ENCODE measurements at places on chromosomes 1 and 21.
A peak's percentile ranks its signal among the peaks of the same experiment; 100 is the strongest.

- DNase-seq, result no peak
These were observed 3.0 kb downstream of the RWDD3 start for GRCh38 chr1:95236784-95237575.

- DNase-seq, result no peak
These were observed 10.4 kb upstream of the FMO2 start for GRCh38 chr1:171174560-171175294.

GRCh38 chr1:73674945-73675561 is 522.9 kb downstream of the LRRIQ3 start:
- no peak for DNase-seq

DNA sequence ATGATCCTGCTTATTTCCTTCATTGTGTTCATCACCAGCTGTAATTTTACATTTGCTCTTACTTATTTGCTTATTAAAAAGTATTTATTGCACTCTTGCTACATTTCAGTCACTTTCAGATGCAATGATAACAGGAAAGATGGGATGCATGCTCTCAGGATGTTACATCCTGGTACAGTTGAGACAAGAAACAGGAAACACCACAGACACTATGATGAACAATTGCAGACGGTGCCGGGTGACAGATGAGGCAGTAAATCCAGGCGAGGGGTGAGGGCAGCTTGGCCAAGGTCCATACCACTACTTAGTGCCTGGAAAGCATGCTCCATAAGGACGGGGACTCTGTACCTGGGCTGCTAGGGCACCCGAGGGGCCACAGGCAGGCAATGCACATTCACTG is 156.6 kb upstream of the RAB4A start:
- no peak for DNase-seq

DNA sequence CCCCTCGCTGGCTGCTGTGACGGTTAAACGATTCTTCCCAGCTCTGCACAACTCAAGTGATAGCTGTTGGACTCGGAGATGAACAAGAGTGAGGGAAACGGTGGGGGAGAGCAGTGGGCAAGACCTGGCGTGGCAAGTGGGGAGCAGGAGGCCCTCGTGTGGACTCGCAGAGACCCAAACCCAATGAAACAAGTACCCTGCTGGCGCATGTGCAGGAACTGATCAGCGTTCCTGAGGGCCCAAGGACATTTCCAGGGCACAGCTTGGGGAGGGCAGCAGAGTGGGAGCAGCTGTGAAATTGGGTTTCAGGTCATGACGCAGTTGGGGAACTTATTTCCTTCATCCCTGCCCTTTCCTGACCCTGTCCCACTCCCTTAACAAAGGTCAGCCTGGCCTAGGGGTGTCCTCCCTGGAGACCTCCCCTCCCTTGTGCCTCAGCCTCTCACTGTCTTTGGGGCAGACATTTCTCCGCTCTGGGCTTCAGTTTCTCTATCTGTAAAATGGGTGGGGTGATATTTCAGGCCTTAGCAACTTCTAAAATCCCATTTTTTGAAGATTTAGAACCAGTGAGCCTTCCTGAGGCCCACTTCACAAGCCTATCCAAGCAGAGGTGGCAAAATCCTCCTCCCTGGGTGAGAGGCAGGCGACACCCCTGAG is 27.9 kb upstream of the ECE1 start:
- no peak for DNase-seq

GRCh38 chr1:182662121-182662890 is 22.1 kb downstream of the RGS8 start:
- DNase-seq, result no peak

DNA sequence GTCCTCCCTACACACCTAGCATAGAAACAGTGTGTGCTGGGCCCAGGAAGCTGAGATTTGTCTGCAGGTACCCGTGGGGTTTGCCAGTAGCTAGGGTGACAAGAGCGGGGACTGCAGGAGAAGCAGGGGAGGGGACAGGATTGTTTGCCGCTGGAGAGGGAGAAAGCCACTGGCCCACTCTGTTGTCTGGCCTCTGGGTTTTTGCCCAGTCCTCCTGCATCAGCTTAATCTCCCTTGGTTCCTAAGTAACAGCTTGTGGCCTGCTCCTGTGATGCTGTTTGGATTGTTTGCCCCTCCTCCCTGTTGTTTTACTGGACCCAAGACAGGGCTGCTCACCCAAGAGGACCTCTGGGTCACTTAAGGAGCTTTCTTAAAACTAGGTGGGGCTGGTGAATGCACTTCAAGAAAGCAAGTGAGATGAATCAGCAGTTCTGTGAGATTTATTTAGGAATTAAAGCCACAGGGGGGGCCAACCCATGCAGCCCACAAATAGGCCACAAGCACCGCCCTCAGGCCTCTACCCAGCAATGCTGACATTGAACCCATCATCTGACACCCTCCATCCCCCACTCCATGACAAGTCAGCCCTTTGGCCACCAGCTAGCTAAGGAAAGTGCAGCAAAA is 142.8 kb downstream of the ZZZ3 start:
- no peak for DNase-seq

- no peak for DNase-seq
These were observed 6.3 kb downstream of the FAAH start for GRCh38 chr1:46400421-46400820.

GRCh38 chr1:11961230-11961629 is 19.0 kb upstream of the MFN2 start:
- DNase-seq, result no peak

GRCh38 chr1:175409938-175410337 is 217.4 kb upstream of the KIAA0040 start:
- peak; percentile 68 for DNase-seq

GRCh38 chr1:41623736-41624135 is 139.3 kb upstream of the EDN2 start:
- no peak for DNase-seq

- no peak for DNase-seq
These were observed 6.4 kb upstream of the GPR157 start for GRCh38 chr1:9135073-9135836.

GRCh38 chr1:41110286-41110685 is 88.8 kb upstream of the SLFNL1 start:
- no peak for DNase-seq

- no peak for DNase-seq
These were observed 64.4 kb upstream of the PTGFR start for GRCh38 chr1:78426408-78426807.

GRCh38 chr1:22540337-22540736 is 23.0 kb upstream of the EPHA8 start:
- DNase-seq, result no peak

DNA sequence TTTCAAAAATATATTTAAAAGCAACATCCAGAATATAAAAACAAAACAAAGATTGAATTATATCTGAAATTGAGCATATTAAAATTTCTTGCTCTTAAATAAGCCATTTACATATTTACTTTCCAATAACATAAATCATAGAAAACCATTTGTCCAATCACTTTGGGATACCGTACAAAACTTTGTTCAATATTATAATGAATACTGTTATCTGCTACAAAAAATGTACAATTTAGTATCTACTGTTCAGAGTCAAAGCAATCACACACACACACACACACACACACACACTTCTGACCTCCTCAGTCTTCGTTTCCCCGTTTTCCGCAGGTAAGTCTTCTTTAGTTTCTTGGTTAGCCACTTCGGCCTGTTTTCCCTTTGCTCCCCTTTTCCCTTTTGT is 4.0 kb downstream of the HMGN1 start:
- DNase-seq, result no peak

GRCh38 chr1:198959032-198959431 is 320.2 kb downstream of the PTPRC start:
- DNase-seq, result no peak

GRCh38 chr1:41613689-41614574 is 129.4 kb upstream of the EDN2 start:
- no peak for DNase-seq

GRCh38 chr21:37389456-37389855 is 22.9 kb downstream of the DYRK1A start:
- no peak for DNase-seq

- no peak for DNase-seq
These were observed 22.3 kb downstream of the CD34 start for GRCh38 chr1:207888652-207889051.

DNA sequence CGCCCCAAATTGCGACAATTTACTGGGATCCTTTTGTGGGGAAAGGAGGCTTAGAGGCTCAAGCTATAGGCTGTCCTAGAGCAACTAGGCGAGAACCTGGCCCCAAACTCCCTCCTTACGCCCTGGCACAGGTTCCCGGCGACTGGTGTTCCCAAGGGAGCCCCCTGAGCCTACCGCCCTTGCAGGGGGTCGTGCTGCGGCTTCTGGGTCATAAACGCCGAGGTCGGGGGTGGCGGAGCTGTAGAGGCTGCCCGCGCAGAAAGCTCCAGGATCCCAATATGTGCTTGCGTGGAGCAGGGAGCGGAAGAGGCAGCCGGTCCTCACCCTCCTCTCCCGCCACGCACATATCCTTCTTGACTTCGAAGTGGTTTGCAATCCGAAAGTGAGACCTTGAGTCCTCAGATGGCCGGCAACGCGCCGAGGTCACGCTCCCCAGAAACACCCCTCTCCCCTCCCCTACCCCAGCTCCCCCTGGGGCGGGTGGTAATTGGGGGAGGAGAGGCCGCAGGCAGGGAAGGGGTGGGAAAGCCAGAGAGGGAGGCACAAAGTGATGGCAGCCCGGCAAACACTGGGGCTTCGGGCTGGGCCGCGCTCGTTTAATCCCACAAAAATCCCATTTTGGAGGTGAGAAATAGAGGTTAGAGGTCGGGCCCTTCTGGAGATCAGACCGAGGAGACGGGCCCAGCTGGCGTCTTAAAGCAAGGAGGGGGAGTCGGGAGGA is 6.2 kb downstream of the SIM2 start:
- no peak for DNase-seq

DNA sequence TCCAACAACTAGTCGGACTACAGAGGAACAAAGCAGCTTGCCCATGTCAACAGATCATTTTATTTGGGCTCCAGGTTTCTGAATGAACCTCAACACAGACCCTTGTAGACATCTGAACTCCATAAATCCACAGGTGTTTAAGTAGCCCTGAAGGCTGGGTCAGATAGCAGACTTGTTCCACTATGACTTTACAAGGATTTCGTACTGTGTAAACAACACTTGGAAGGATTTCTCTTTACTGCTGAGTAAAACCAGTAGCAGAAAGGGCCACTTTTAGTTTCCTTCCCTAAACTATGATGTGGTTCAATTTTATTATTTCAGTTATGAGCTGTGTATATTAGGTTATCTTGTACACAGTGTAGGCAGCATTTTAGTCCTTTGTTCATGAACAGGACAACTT is 316.4 kb upstream of the ADGRL2 start:
- no peak for DNase-seq

DNA sequence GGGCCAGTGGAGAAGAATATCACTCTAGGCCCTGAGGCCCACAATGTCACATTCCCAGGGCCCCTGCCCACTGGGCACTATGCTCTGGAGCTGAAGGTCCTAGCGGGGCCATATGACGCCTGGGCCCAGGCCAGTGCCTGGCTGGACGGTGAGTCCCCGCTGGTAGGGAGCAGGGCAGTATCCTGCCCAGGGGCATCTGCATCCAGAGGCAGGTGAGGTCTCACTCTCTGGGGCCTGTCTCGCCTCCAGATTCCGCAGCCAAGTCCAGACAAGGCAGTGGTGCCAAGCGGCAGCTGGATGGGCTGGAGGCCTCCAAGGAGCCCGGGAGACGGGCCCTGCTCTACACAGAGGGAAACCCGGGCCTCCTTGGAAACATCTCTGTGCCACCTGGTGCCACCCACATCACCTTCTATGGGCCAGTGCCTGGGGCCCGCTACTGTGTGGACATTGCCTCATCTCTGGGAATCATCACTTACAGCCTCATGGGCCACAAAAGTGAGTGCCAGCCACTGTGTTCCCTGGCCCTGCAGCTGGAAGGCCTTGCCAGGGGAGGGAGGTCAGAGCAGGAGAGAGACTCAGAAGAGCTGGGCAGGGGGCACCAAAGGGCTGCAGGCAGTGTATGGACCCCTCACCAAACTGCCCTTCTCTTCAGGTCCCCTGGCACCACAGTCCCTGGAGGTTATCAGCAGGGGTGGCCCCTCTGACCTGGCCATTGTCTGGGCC is 11.1 kb upstream of the PTPN7 start:
- no peak for DNase-seq

DNA sequence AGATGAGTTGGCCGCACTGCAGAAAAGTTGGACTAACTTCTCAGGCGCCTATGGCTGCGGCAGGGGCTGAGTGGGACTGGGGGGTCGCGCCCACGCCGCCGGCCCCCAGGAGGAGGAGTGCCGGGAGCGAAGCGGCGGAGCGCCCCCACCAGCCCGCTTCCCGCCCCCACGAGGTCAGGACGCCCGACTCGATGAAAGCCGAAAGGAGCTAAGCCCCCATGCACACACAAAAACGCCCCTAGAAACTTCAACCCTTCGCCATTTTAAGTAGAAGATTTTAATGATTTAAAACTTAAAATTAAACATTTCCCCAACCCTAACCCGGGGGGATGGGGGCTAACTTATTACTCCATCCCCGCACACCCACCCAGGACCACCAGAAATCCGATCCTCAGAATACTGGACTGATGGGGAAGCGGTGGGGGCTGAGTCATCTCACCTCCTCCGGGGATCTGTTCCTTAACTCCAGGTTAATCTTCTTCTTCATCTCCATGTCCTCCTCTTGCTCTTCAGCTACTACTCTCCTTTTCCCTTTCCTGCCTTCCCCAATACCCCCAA is 539 bp downstream of the ANP32E start:
- no peak for DNase-seq

- DNase-seq, result no peak
These were observed 14.0 kb upstream of the WASF2 start for GRCh38 chr1:27503844-27504587.

GRCh38 chr21:34092262-34092921 is 19.0 kb downstream of the MRPS6 start:
- no peak for DNase-seq

DNA sequence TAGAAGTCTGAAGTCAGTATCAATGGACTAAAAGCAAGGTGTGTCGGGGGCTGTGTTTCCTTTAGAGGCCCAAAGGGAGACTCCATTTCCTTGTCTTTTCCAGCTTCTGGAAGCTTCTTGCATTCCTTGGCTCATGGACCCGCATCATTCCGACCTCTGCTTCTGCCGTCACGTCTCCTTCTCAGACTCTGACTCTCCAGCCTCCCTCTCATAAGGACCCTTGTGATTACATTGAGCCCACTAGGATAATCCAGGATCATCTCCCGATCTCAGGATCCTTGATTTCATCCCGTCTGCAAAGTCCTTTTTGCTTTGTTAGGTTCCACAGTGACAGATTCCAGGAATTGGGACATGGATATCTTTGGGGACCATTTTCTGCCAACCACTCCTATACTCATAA is 265.8 kb upstream of the CSF3R start:
- no peak for DNase-seq

DNA sequence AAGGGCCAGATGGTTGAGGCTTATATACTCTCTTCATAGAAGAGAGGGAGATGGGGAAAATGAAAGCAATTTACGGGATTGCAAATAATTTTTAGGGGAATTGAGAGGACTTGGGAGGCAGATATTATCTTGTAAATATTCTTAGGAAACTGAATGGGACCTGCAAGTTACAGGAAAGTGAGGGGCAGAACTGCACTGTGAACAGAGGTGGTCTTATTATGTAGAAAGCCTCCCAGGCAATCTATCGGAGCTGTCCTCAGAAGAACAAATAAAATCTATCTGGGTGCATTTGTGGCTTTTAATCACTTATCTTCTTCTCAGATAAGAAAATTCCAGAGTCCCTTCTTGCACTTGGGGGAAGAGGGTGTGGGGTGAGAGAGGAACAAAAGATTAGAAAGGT is 223.5 kb downstream of the RHOU start:
- DNase-seq, result no peak

- no peak for DNase-seq
These were observed 18.5 kb downstream of the NCF2 start for GRCh38 chr1:183571678-183572268.

GRCh38 chr21:45109831-45110492 is 35.6 kb downstream of the ADARB1 start:
- no peak for DNase-seq
